CD4-positive, alpha-beta T cell treated with Interleukin-2 at 100 ng/mL for 4 hours (primary cell): ENCODE measurements at places on chromosomes 16 and 17.

DNA sequence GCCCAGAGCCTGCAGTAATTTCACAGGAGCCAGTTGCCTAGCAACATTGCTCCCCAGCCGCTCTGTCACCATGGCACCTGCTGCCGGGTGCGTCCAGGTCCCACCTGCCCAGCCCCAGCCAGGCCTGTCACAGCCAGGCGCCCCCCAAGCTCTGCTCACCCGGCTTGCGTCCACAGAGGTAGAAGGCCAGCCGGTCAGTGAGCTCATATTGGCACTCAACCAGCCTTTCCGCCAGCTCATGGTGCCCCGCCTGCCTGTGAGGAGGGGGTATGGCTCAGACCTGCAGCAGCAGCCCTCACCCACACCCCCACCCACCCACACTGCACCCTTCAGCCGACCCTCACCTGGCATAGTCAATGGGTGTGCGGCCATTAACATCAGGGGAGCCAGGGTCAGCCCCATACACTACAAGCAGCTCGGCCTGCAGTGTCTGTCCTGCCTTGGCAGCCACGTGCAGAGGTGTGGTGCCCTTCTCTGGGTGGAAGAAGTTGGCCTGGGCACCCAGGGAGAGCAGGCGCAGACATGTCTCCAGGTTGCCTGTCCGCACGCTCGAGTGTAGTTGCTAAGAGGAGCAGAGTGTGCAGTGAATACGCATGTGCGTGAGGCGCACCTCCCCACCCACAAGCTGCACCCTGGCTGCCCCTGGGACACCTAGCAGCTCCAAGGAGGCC is 7.7 kb downstream of the GIT1 start:
- DNase-seq, result no peak

- no peak for DNase-seq
Measured at GRCh38 chr16:3642397-3643094, 11.9 kb upstream of the DNASE1 start.

GRCh38 chr16:17082095-17082882 is 388.5 kb downstream of the XYLT1 start:
- DNase-seq, result no peak

DNA sequence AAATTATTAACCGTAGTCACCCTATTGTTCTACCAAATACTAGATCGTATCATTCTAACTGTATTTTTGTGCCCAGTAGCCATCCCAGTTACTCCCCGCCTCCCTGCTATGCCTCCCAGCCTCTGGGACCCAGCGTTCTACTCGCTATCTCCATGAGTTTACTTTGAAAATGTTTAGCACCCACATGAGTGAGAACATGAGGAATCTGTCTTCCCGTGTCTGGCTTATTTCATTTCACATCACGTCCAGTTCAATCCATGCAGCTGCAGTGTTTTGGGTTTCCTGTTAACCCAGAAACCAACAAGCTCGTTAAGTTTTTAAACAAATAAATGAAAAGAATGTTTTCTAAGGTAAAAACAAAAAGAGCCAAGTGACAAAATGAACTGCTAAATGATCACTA is 82.1 kb downstream of the VPS53 start:
- no peak for DNase-seq

DNA sequence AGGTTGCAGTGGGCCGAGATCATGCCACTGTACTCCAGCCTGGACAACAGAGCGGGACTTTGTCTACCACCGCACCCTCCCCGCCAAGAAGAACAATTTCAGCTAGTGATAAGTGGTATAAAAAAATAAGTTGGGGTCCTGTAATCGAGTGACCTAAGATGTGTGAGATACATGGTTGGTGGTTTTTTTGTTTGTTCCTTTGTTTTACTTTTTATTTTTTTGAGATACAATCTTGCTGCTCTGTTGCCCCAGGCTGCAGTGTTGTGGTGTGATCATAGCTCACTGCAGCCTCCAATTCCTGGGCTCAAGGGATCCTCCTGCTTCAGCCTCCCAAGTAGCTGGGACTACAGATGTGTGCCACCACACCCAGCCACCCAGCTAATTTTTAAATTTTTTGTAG is 58.7 kb downstream of the PITPNC1 start:
- no peak for DNase-seq

- DNase-seq, result no peak
Measured at GRCh38 chr16:69483611-69484010, 59.2 kb downstream of the CYB5B start.

DNA sequence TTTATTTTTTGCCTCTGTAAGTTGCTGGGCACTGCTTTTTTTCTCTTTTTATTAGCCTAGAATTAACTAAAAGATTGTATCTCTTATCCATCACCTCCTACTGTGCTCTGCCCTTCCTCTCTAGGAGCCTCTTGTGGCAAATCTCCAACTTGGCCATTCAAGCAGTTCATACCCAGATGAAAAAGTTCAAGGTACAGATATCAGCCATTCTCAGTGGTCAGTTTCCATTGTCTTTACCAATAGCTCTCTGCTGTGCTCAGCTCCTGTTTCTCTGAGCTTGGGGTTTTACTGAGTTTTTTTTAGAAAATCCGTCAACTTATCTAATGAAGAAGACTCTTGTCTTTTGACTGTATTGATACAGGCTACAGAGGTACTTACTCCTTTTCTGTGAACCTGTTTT is 15.6 kb downstream of the MOSMO start:
- DNase-seq, result no peak

- DNase-seq, result no peak
Measured at GRCh38 chr16:29315916-29316517, 90.5 kb downstream of the NPIPB11 start.

- DNase-seq, result no peak
Measured at GRCh38 chr16:88629835-88630234, 8.5 kb upstream of the IL17C start.

DNA sequence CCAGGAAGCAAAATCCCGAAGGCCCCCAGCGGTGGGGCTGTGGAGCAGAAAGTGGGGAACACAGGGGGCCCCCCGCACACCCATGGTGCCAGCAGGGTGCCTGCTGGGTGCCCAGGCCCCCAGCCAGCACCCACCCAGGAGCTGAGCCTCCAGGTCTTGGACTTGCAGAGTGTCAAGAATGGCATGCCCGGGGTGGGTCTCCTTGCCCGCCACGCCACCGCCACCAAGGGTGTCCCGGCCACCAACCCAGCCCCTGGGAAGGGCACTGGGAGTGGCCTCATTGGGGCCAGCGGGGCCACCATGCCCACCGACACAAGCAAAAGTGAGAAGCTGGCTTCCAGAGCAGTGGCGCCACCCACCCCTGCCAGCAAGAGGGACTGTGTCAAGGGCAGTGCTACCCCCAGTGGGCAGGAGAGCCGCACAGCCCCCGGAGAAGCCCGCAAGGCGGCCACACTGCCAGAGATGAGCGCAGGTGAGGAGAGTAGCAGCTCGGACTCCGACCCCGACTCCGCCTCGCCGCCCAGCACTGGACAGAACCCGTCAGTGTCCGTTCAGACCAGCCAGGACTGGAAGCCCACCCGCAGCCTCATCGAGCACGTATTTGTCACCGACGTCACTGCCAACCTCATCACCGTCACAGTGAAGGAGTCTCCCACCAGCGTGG is 6.5 kb downstream of the CBX2 start:
- no peak for DNase-seq

GRCh38 chr17:48429638-48430586 is at the start of gene SKAP1:
Gene SKAP1, minus strand, starts transcription at chr17:48430214.
- peak; percentile 61 for DNase-seq
